ENCODE measurements at places on chromosomes 6 and 20.

GRCh38 chr6:2877960-2878359 is 25.1 kb downstream of the SERPINB9 start:
- DNase-seq, result no peak

DNA sequence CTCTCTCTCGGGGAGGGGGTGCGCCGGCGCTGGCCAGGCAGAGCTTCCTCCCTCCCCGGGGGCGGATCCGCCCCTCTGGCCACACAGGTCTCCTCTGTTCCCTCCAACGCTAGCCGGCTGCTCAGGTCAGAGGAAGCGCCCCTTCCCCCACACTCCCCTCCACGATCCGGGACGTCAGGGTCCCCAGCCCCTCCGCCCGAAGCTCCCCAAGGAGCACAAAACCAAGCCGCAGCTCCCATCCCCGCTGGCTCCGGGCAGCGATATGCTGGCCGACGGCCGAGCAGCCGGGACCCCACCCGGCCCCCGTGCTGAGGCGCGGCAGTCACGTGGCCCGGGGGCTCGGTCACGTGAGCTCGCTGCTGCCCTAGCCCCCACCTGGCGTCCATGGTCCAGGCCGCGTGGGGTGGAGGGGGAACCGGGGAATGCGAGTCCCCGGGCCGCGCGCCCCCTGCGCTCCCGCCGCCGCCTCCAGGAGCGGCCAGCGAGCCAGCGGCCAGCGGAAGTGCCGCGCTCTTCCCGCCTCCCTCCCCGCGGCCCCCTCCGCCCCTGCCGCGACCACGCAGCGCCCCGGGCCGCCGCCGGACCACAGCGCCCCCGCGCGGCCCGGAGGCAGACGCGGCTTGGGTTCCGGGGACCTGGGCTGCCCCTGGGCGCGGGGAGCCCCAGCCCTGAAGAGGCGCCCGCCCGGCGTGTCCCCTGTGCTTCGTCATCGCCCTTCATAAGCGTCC is at the start of gene SLC35B2:
SLC35B2 (minus strand) TSS at position 504 of the 728 bp plus-strand sequence; CDS start at position 386, 118 bp downstream.
- DNase-seq, result peak; percentile 69

DNA sequence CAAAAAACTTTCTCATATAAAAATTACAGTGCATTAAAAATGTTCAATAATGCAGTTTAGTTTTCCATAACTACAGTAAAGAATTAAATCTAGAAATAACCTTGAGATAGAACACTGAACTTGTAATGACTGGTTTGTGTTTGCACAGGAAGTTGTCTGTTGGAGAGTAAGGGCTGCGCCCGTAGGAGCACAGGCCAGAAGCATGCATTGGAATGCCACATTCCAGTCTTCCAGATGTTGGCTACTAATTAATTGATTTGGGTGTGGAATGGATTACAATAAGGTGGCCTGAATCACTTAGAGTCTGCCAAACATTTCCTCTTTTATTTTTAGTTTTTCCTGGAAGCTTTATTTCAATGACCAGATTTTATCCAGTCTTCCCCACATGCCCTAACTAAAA is 582.6 kb upstream of the MMS22L start:
- DNase-seq, result no peak

- DNase-seq, result no peak
Observed at GRCh38 chr20:54382419-54382818, 93.0 kb upstream of the DOK5 start.

DNA sequence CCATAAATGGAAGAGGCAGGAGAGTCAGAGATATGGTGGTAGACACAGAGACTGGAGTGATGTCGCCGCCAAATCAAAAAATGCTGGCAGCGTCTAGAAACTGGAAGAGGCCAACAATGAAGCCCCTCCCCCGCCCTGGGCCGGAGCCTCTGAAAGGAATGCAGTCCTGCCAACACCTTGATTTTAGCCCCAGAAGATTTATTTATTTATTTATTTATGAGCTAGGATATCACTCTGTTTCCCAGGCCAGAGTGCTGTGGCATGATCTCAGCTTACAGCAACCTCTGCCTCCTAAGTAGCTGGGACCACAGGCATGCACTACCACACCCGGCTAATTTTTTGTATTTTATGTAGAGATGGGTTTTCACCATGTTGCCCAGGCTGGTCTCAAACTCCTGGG is 82.6 kb upstream of the CCDC167 start:
- peak; percentile 66 for DNase-seq

DNA sequence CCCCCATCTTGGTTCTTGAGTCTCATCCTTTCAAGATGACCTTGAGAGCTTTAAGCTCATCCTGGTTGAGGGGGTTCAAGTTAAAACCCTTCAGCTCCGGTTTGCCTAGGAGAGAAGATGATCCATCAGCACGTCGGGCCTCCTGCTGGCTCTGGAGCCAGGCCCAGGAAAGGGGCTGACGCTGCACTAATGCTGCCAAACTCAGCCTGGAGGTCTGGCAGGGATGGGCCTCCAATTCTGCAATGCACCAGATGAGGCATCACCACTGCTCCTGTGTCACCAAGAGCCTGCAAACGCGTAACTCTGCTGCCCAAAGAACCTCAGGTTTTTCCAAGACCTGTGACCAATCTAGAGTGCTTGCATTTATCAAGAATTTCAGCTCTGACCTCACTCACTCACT is 6.1 kb downstream of the PDRG1 start:
- DNase-seq, result no peak

GRCh38 chr6:64680446-64680845 is 1026.6 kb downstream of the EYS start:
- DNase-seq, result no peak

- DNase-seq, result no peak
Observed at GRCh38 chr6:145189836-145190235, 545.5 kb downstream of the EPM2A start.

DNA sequence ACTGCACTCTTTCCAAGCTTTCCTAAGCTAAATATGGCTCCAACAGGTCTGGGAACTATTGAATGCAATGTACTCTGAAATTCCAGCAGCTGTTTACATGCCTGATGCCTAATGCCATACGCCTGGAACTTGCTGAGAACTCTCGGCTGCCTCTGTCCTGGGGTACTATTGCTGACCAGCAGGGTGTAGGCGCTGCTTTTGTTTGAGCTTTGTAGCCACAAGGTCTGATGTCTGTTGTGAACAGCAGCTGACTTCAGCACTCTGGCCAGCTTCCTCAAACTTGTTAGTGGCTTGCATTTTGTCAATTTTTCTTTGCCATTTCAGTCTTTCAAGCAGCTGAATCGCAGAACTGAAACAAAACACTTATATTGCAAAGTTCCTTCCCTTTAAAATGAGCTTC is 26.7 kb downstream of the SAYSD1 start:
- DNase-seq, result peak; percentile 35

GRCh38 chr20:15763366-15763765 is 809.9 kb downstream of the KIF16B start:
- peak; percentile 71 for DNase-seq

- no peak for DNase-seq
Observed at GRCh38 chr6:90074161-90074850, 180.0 kb downstream of the GJA10 start.

- no peak for DNase-seq
Observed at GRCh38 chr20:33325350-33325749, 42.3 kb downstream of the BPIFB1 start.

- no peak for DNase-seq
Observed at GRCh38 chr6:18380158-18380836, 6.9 kb upstream of the RNF144B start.

DNA sequence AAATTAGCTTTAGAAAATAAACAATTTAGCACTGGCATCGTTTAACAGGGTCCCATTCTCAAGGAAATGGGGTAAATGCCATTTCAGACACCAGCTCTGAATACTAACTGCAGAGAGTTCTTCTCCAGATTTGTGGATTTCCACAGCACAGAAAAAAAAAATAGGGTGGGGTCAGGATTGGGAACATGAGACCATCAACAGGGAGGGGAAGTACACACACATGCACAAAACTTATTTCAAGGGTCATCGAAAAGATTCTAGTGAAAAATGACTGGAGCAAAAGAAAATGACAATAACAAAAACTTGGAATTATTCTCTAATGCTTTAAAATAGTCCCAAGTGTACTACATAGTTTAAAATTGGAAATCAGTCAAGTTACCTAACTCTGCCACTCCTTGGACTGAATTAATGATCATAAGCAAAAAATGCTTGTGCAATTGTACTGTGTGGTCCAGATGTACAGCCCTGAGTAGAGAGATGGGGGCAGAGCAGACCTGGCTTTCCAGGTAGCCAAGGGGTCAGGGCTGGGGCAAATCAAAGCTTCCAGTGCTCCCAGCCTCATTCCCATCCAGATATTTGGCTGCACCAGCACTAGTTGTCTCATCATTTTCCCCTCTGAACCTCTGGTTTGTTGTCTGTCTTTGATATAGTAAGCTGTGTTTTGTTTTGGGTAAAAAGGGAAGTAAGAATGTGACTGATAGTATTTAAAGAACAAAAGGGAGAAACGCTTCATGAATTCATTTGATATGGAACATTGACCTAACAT is 152.4 kb downstream of the SOBP start:
- DNase-seq, result no peak

DNA sequence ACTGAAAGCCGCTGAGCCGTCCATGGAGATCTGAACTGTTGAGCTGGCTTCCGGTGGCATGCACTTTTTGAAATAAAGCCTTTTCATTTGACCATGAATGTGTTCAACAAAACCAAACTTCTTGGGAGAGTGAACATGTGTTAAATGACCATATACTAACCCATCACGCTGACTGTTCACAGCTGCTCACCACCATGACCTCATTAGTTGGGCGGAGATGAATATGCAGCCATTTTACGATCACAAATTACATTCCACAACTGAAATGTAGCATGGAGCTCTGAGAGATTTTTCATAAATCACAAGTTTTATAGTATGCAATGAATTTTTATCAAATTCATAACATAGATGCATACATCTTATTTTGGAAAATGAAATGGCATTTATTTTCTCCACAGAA is 4.2 kb downstream of the RAMACL start:
- DNase-seq, result peak; percentile 77

GRCh38 chr6:111087106-111087835 is at the start of gene SLC16A10:
Gene SLC16A10 (plus strand): TSS chr6:111087503. CDS start chr6:111087753, 250 bp downstream.
- DNase-seq, result peak; percentile 28

- DNase-seq, result peak; percentile 27
Observed at GRCh38 chr20:44805979-44806620, 4.2 kb downstream of the RIMS4 start.

DNA sequence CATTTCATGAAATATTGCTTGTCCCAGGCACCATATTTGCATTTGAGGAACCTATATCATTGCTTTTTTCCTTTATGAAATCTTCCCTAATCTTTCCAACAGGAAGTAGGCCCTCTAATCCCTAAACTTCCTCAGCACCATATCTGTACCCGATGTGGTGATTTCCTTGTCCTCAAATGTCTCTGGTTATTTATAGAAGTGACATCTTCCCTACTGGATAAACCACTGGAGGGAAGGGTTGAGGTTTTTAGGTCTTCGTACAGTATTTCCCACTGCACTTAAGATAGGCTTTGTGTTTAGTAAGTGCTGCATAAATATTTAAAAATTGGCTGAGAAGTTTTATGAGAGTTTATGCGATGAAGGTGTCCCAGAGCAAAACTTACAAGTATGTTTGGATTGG is 54.9 kb upstream of the TMEM170B start:
- no peak for DNase-seq

GRCh38 chr20:56903858-56904257 is 274.8 kb downstream of the TFAP2C start:
- DNase-seq, result no peak

GRCh38 chr20:42576167-42576566 is 613.5 kb downstream of the PTPRT start:
- no peak for DNase-seq

GRCh38 chr20:2631228-2631627 is 21.2 kb upstream of the NOP56 start:
- DNase-seq, result no peak

DNA sequence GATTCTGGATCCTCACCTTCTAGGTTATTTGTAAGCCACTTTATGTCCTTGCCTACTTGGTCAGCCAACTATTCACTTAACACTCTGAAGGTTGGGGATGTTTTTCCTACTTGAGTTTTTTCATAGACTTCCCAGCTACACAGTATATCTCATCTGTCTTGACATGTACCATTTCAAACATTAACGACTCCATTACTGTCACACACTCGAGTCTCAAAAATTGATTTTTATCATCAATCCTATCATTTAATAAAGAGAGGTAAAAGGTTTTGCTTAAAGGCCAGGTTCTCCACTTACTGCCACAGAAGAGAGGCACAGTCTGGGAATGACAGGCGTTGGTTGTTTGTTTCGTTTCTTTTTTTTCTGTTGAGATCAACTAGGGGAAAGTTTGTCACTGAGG is 38.2 kb upstream of the LAMP5 start:
- DNase-seq, result no peak

DNA sequence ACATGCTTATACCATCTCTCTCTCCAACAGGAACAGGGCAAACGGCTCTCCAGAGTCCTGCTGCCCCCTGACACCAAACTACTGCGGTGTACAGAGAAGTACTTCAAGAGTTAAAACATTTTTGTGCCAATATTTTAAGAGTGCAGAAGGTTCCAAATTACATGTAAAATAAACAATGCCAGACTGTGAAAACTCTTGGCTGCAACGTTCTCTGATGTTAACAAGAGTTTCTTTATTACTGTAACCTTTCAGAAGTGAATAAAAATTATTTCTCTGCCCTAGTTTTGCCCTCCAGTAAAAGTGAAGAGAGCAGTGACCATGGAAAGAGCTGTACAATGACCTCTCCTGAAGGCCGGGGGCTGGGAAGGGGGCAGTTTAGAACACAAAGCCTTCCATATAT is 41.4 kb upstream of the FAM83C start:
- DNase-seq, result no peak

- DNase-seq, result no peak
Observed at GRCh38 chr6:158843751-158844683, 24.8 kb upstream of the EZR start.

- DNase-seq, result no peak
Observed at GRCh38 chr20:50517817-50518154, 7.6 kb downstream of the PTPN1 start.

GRCh38 chr6:128930321-128930720 is 47.4 kb downstream of the LAMA2 start:
- no peak for DNase-seq

DNA sequence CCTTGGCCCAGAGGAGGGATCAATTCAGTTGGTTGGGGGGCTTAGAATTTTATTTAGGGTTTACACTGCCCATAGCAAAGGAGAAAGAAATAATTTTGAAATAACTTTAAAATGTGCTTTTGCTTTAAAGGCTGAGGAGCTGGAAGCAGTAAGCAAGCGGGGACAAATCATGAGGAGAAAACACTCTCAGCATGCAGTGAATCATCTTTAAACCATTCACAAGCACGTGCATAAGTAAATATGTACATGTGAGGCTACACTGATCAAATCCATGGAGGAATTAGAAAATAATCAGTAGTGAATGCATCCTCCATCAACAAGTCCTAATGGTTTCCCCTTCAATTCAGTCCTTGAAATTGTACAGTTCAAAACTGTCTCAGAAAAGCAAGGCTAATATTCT is 181.0 kb downstream of the MTFR2 start:
- peak; percentile 84 for DNase-seq
